Common myeloid progenitor, CD34-positive (primary cell): ENCODE measurements at places on chromosomes 5 and 9.
A peak's percentile ranks its signal among the peaks of the same experiment; 100 is the strongest.

DNA sequence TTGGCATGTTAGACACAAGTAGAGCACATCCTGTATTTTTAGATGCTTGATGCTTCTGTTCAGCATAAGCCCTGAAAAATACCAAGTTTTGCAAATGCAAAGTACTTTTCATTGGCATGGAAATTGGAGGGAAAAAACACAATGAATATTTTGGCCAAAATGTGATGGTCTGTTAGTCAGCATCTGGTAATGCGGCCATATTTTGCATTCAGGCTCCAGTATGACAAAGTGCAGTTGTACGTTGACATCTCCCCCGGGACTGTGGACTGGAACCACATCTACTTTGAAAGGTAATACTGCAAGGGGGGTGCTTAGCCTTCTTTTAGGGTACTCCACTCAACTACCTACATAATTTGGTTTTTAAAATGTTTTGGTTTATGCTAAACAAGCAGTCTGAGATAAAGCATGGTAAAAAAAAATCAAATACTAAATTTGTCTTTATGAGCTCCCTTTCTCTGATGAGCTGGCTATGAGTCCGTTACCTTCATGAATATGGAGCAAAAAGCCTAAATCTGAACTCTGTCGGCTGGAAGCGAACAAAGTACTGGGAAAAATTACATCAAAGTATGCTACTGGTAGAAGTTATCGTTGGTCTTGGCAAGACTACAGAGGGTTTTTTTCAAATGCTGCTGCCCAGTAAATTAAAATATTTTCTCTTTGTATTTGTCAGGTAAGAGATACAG lies 297.0 kb downstream of the ARHGEF28 start:
- H3K36me3 ChIP-seq: no peaks in the 10 kb centered on the region
- H3K4me1 ChIP-seq: no peaks in the 10 kb centered on the region
- no peak overlapping the region for H3K27ac ChIP-seq
- no peak for DNase-seq

DNA sequence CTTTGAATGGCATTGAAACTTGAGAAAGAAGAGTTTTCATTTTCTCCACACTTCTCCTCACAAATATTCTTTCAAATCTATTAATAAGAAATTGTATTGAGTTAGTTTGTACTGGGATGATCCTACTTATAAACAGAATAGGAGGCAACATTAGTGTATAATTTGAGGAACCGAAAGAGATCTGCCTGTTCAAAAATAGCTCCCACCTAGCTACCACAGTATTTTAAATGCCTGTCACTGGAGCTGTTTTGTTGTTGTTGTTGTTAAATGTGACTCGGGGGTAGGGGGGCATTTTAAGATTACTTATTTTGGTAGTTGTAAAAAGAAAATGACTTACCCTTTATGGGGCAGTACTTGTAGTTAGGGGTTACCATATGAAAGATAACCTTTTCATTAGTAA lies 20.1 kb upstream of the HAPLN1 start:
- no peak for DNase-seq
- H3K4me3 ChIP-seq: no peak overlapping the region
- H3K36me3 ChIP-seq: no peaks in the 10 kb centered on the region
- no peaks in the 10 kb centered on the region for H3K27me3 ChIP-seq
- no peak overlapping the region for H3K27ac ChIP-seq

- DNase-seq: no peak
- H3K27me3 ChIP-seq: no peaks in the 10 kb centered on the region
- H3K36me3 ChIP-seq: no peaks in the 10 kb centered on the region
Measured at GRCh38 chr5:109006129-109006528, 258.4 kb downstream of the FER start.

DNA sequence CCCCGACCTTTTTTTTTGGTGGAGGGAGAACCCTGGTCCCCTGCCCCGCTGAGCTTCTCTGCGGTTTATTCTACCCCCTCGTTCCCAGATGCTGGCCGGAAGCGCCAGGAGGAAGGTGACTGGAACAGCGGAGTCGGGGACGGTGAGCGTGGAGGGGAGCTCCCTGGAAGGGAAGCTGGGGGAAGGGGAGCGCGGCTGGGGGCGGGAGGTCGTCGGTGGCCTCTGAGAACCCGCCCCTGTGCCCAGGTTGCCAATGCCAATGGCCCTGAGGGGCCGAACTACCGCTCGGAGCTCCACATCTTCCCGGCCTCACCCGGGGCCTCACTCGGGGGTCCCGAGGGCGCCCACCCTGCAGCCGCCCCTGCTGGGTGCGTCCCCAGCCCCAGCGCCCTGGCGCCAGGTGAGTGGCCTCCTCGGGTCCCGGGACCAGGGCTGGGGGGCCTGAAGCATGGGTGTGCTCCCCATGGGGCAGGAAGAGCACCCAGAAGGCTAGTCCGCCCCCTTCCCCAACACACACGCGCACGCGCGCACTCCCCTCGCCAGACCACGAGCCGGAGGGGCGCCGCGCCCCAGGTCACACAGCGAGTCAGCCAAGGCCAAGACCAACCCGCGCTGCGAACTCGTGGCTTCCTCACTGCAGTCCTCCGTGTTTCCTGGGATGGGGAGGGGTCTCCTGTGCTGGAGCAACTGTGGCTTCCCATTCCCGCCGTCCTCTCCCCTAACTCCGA lies 10.6 kb downstream of the MYOZ3 start:
- peaks cover 24% of the 10 kb centered on the region for H3K4me1 ChIP-seq
- no peaks in the 10 kb centered on the region for H3K27me3 ChIP-seq
- H3K27ac ChIP-seq: peak overlapping the region; percentile 59
- DNase-seq: peak; percentile 85
- H3K36me3 ChIP-seq: peaks cover 6% of the 10 kb centered on the region

DNA sequence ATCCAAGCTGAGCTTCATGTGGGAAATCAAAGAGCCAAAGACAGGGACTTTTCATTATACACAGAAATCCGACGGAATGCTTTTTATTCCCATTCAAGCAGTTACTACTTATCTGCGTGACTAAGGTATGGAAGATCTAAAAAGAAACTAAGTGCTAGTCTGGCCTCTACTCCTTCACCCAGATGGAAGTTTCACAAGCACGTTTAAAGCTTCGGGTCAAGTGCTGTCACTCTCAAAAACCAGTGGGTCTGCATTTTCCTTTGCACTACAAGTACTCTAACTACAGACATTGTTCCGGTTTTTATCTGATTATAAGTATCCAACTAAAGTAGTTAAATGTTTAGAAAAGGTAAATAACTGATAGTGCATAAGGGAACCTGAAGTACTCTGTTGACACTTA lies 13.7 kb upstream of the MTAP start:
- no peaks in the 10 kb centered on the region for H3K4me1 ChIP-seq
- no peaks in the 10 kb centered on the region for H3K36me3 ChIP-seq
- H3K27me3 ChIP-seq: no peaks in the 10 kb centered on the region
- no peak overlapping the region for H3K27ac ChIP-seq
- no peak for DNase-seq
- no peak overlapping the region for H3K4me3 ChIP-seq

DNA sequence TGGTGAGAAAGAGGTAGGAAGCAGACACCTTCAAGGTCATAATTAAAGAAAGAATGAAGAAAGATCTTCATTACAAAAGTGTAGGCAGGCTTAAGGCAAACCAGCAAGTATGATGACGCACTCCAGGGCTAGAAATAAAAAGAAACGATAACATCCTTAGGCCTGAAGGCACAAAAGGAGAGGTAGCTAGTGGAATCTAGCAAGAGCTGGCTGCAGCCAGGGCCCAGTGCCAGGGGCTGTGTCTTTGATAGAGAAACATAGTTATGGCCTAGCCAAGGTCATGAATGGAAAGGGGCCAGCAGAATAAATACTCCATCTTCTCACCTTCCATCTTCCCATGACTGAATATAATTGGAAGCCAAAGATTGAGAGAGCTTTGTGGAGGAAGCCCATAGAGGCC lies 6.8 kb upstream of the SH3TC2 start:
- H3K36me3 ChIP-seq: no peaks in the 10 kb centered on the region
- H3K27ac ChIP-seq: no peak overlapping the region
- H3K4me1 ChIP-seq: peaks cover 30% of the 10 kb centered on the region
- H3K4me3 ChIP-seq: no peak overlapping the region

GRCh38 chr5:63128018-63128417 lies 549.4 kb downstream of the LRRC70 start:
- H3K4me1 ChIP-seq: peaks cover 4% of the 10 kb centered on the region
- H3K36me3 ChIP-seq: no peaks in the 10 kb centered on the region
- H3K4me3 ChIP-seq: no peak overlapping the region
- H3K27ac ChIP-seq: no peak overlapping the region

- DNase-seq: peak; percentile 70
- H3K36me3 ChIP-seq: no peaks in the 10 kb centered on the region
Measured at GRCh38 chr5:56415356-56415765, 182.2 kb upstream of the ANKRD55 start.

- no peak for DNase-seq
- no peak overlapping the region for H3K27ac ChIP-seq
- H3K4me3 ChIP-seq: no peak overlapping the region
- no peaks in the 10 kb centered on the region for H3K27me3 ChIP-seq
- no peaks in the 10 kb centered on the region for H3K36me3 ChIP-seq
Measured at GRCh38 chr5:143195491-143195890, 208.0 kb downstream of the NR3C1 start.

GRCh38 chr5:81182396-81183390 lies 50.4 kb upstream of the CKMT2 start:
- no peaks in the 10 kb centered on the region for H3K36me3 ChIP-seq
- no peak overlapping the region for H3K27ac ChIP-seq
- H3K4me1 ChIP-seq: no peaks in the 10 kb centered on the region
- no peaks in the 10 kb centered on the region for H3K27me3 ChIP-seq
- no peak overlapping the region for H3K4me3 ChIP-seq
- DNase-seq: no peak

DNA sequence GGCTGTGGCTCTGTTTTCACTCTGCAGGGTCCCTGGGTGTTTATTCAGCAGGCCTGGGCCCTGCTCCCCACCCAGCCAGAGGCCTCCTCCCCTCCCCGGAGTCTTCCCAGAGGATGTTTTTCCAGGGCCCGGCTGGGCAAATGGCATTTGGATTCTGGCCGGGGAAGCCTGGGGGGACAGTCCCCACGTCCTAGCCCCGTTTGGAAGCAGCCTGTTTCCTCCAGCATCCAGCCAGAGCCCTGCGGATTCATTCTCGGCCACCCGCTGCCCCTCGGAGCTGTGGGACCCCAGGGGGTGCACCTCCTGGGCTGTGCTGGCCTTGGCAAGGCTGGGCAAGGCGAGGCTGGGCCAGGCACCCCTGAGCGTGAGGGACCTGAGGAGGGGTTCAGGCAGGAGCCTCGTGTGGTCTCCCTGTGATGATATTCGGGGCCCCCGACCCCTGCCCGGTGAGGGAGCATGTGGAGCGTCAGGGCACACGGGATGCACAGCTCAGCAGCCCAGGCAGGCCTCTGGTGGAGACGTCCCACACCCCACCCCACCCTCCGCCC lies 48.8 kb upstream of the EGFL7 start:
- no peaks in the 10 kb centered on the region for H3K27me3 ChIP-seq
- no peak overlapping the region for H3K27ac ChIP-seq
- peaks cover 16% of the 10 kb centered on the region for H3K4me1 ChIP-seq

GRCh38 chr5:58088941-58089340 lies 370.9 kb downstream of the PLK2 start:
- no peak overlapping the region for H3K27ac ChIP-seq
- peaks cover 4% of the 10 kb centered on the region for H3K4me1 ChIP-seq
- H3K4me3 ChIP-seq: no peak overlapping the region
- no peaks in the 10 kb centered on the region for H3K27me3 ChIP-seq
- H3K36me3 ChIP-seq: no peaks in the 10 kb centered on the region

GRCh38 chr5:135578685-135579341 lies at the start of gene CXCL14:
Gene CXCL14, minus strand, starts transcription at chr5:135578991. Its CDS starts 213 bp downstream, at chr5:135578778.
- H3K4me3 ChIP-seq: peak within 1 kb of the TSS; percentile 37
- no peaks in the 10 kb centered on the region for H3K36me3 ChIP-seq
- peaks cover 80% of the 10 kb centered on the region for H3K27me3 ChIP-seq
- peak; percentile 69 for DNase-seq
- H3K27ac ChIP-seq: no peak within 1 kb of the TSS

GRCh38 chr5:159504857-159505304 lies 174.6 kb upstream of the IL12B start:
- no peaks in the 10 kb centered on the region for H3K27me3 ChIP-seq
- H3K27ac ChIP-seq: no peak overlapping the region
- no peak overlapping the region for H3K4me3 ChIP-seq

GRCh38 chr9:135471791-135472640 lies 7.6 kb upstream of the PPP1R26 start:
- H3K4me1 ChIP-seq: peaks cover 5% of the 10 kb centered on the region
- H3K36me3 ChIP-seq: no peaks in the 10 kb centered on the region
- no peaks in the 10 kb centered on the region for H3K27me3 ChIP-seq

- H3K4me3 ChIP-seq: no peak overlapping the region
- no peak overlapping the region for H3K27ac ChIP-seq
- H3K4me1 ChIP-seq: no peaks in the 10 kb centered on the region
- DNase-seq: no peak
- no peaks in the 10 kb centered on the region for H3K27me3 ChIP-seq
Measured at GRCh38 chr5:111914966-111915636, 158.1 kb upstream of the NREP start.

GRCh38 chr5:39489263-39489662 lies 64.5 kb upstream of the DAB2 start:
- H3K4me1 ChIP-seq: no peaks in the 10 kb centered on the region
- H3K36me3 ChIP-seq: no peaks in the 10 kb centered on the region
- H3K27ac ChIP-seq: no peak overlapping the region
- H3K27me3 ChIP-seq: no peaks in the 10 kb centered on the region
- no peak overlapping the region for H3K4me3 ChIP-seq

- no peaks in the 10 kb centered on the region for H3K27me3 ChIP-seq
- H3K36me3 ChIP-seq: no peaks in the 10 kb centered on the region
- DNase-seq: no peak
- H3K27ac ChIP-seq: no peak overlapping the region
Measured at GRCh38 chr9:89799766-89800165, 195.0 kb downstream of the GADD45G start.

DNA sequence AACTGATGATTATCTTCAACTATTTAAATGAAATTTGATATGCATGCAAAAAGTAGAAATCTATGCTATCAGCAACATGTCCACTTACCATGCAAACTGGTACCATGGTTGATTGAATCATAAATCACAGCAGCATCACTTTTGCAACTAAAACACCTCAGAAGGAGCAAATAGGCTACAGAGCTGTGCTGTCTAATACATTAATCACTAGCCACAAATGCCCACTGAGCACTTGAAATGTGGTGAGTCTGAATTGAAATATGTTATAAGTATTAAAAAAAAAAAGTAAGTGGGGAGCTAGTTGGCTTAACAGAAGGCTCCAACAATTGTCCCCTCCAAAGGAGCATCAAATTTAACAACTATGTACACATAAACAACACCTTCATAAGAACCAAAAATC lies 112.5 kb downstream of the FAM114A2 start:
- H3K27me3 ChIP-seq: no peaks in the 10 kb centered on the region
- no peaks in the 10 kb centered on the region for H3K36me3 ChIP-seq
- no peak overlapping the region for H3K27ac ChIP-seq
- H3K4me3 ChIP-seq: no peak overlapping the region
- no peaks in the 10 kb centered on the region for H3K4me1 ChIP-seq
- DNase-seq: no peak

DNA sequence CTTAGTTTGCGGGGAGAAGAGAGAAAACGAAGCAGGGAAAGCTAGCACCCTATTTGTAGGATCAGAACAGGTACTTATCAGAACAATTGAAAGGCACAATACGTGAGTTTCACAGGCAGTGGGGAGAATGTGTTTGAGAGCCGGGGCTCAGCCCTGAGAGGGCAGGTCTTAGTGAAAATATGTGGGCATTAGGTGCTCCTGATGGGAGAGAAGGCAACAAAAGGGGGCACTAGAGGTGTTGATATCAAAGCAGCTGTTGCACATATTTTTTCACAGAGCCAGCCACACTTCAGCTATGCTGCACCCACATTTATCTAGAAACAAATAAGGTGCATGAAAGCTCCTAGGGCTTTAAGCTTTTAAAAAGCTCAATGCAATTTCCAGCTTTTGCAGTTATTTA lies 99.7 kb upstream of the MAN2A1 start:
- no peaks in the 10 kb centered on the region for H3K27me3 ChIP-seq
- peak; percentile 74 for DNase-seq
- H3K4me3 ChIP-seq: no peak overlapping the region
- H3K4me1 ChIP-seq: no peaks in the 10 kb centered on the region
- no peak overlapping the region for H3K27ac ChIP-seq
